ENCODE measurements at places on chromosomes 3 and 15.

- DNase-seq, result no peak
These were observed at the start of gene ENTPD3 for GRCh38 chr3:40387001-40387894. Gene ENTPD3, plus strand, starts transcription at chr3:40387184. Its CDS starts 874 bp downstream, at chr3:40388058.

- no peak for DNase-seq
These were observed 6.1 kb downstream of the OR5H1 start for GRCh38 chr3:98136631-98137030.

- DNase-seq, result no peak
These were observed 332.8 kb downstream of the ULK4 start for GRCh38 chr3:41629072-41629471.

DNA sequence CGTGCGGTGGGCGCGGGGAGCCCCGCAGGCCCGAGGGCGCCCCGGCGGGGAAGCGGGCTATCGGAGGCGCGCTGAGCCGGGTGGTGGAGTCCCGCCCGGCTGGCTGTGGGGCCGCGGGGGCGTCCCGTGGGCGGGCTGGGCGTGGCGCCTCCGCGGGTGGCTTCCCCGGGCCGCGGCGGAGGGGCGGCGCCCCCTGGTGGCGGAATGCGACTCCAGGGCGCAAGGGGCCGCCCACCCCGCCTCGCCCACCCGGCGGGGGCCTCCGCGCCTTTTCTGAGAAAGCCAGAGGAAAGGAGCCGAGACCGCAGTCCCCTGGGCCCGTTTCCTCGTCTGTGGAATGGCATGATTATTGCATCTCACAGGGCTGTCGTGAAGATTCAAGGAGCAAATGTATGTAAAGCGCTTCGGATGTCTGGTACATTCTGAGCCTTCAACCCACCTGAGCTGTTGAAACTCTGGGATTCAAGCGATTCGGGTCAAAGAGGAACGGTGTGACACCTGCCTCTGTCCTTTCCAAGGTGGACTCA is 31.9 kb upstream of the RAB6B start:
- DNase-seq, result no peak

GRCh38 chr3:131728898-131729642 is 226.3 kb upstream of the MRPL3 start:
- DNase-seq, result no peak
